ENCODE measurements at places on chromosomes 1 and 21.

DNA sequence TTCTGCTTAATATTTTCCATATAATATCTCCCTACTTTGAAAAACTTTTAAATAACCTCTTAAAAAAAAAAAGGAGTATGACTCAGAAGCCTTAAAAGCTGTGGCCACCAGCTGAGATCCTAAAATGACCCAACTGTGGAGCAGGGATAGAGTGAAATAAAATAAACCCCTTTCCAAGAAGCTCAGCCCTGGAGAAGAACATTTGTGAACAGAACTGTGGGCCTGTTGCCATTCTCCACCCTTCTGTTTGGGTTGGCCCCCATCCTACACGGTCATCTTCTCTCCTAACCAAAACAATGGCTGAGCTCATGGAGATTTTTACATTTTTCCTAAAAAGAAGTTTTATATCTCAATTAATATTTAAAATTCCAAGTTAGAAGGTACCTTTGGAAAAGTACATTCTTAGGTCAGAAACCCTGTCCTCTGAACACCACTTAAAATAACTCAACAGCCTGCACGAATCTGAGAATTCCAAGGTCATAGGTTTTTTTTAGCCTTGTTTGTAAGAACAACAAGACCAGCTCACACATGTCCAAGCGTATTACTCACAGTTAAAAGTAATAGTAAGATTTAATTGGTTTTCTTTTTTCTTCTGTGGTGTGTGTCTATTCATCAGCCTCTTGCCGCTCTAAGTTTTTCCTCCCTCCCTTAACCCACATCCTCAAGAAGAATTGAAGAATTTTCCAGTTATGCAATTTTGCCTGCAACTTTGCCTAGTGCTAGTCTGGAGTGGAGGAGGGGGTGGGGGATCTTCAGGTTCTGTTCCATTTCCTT lies 107.7 kb upstream of the ERRFI1 start:
- no peak for DNase-seq

DNA sequence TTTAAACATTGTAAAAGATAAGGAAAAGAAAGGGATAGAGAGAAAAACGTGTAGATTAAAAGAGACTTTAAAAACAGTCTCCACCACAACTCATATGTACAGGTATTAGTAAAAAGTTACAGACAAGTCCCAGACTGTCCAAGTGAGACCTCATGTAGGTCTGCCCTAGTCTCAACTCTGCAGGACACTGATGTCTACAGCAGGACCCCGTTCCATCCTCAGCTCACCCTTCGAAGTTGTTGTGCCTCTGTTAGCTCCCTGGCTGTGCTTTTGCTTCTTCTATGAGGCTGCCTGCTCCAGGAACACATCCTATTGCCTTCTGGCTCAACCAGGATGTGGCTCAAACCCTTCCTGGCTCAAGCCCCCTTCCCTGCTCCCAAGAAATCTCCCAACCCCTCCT lies 72.9 kb upstream of the FBXO28 start:
- no peak for DNase-seq

- no peak for DNase-seq
These were observed 213.3 kb downstream of the ROR1 start for GRCh38 chr1:63987014-63987627.

DNA sequence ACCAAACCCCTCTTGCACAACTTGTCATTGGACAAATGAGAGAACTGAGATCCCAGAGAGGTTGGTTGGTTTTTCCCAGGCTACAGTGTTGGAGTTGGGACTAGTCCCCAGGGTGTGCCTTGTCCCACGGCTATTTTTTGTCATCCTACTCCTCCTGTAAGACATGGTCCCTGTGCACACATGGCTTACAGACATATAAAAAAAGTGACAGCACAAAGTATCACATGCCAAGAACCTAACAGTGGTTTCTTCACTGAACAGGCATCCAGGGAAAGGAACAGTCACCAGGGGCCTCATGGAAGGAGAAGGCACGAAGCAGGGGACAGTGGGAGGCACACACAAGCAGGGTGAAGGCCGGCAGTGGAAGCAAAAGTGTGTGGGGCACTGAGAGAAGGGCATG lies 36.5 kb downstream of the SERBP1 start:
- DNase-seq, result no peak

DNA sequence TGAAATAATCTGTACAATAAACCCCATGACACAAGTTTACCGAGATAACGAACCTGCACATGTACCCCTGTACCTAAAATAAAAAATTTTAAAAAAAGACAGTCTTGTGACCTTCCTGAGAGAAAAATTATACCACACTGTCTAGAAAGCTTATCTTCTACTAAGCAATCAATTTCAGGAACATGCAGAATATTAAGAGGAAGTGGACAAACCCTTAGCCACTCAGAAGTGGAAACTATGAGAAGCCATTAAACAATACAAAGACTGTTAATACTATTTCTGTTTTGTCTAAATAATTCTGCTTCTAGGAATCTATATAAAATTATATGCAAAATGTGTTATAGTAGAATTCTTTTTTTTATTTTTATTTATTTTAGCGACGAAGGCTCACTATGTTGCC lies 93.9 kb downstream of the ADAMTS1 start:
- no peak for DNase-seq

DNA sequence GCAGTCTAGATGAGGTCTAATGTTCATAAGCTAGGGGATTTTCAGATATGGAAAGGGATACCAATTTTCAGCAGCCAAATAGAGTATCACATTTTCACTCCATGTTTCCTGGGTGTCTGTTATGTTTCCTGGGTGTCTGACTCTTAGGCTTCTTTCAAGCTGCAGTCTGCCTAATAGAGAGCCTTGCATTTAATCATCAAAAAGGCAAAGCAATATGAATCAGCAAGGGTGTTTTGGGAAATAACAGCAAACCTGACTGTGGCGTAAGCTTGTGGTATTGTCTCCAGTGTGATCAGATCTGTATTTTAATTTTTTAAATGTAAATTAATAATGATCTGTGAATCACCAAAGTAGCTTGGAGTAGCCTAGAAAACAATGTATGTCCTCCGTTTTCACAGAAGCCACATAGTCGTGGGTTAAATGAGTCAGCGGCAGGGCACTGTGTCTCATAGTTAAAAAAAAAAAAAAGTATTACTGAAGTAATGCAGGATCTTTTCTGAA lies 10.4 kb downstream of the LGALS8 start:
- DNase-seq, result no peak

DNA sequence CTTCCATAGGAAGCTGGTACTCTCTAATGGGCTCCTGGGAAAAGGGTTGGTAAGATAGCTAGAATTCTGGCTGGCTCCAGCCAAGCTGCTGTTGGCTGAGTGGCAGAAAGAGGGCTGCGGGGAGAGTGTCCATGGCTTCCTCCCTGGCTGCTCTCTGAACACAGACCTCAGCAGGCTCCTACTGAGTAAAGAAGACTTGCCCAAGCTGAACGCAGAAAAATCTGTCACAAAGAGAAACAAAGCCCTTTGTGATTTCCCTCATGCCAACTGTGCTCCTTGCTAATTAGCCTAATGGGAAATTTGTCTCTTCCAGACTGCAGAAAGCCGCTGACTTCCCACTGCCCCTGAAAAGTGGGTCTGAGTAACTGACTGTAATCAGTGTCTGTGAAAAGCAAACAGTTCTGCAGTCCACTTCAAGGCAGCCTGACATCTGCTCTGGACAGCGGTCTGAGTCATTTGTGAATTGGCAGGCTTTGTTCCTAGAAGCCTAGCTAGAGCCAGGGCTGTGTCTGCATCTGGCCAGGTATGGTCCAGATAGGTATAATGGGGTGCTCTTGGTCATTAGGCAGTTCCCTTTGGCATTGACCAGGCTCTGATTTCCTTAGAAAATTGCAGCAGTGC lies 282.8 kb downstream of the ZNF648 start:
- peak; percentile 36 for DNase-seq

DNA sequence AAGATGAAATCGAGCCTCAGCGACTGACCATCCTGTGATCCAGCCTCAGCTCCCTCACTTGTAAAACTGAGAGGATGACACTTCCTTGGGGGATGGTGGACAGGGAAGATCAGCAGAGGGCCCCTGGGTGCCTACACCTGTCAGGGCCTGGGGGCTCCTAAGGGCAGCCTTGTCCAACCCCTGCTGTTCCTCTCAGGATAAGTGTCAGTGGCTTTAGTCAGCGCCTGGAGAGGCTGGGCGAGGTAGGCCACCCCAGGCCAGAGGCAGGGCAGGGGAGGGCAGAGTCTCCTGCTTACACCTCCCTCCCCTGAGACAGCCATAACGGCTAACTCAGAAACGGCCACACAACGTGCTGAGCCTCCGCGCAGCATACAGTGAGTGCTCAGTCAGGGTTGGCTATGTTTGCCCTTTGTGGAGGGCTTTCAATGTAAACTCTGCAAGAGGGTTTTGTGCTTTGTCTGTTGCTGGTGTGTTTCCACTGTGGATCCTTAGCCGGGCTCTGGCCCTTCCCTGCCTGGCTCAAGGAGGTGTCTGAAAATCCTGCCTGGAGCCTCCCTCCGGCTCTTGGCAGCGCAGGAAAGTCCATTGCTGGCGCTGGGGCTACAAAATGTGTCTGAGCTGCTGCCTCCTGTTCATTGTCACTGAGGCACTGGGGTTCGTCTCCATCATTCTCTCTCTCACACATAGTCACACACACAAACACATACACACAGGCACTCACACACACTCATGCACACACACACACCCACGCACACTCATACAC lies 588.4 kb downstream of the PTPRU start:
- DNase-seq, result no peak

DNA sequence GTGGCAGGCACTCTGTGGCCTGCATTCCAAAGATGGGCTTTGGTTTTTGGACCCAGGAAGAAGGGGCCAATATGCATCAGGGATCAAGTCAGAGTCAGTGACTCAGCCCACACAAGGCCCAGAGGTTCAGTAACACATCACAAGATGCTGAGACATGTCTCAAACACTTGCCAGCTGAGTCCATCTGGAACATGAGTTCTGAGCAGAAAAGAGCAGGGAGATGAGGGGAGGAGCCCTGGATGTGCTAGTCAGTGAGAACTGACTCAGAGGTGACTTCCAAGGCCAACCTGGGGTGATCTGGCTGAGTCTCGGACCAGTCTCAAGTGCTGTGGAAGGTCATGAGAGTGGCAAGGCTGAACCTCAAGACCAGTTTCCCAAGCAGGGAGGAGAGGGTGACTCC lies 150.1 kb downstream of the CDC7 start:
- no peak for DNase-seq

DNA sequence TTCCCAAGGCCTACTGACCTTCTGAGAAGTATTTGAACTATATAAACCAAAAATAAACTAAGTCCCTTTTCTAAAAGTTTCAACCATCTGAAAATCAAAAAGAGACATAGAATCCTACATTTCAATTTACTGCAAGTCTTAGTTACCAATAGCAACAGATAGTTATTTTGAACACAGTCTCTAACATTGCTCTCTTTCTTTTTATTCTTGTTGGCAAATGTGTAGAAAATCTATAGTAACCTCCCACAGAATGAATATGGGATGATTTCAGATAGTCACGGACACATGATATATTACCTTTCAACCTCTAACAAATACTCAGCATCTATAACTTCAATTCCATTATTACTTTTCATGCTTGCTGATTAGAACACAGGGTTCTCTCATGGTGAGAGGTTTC lies 68.9 kb upstream of the RAB3GAP2 start:
- no peak for DNase-seq

DNA sequence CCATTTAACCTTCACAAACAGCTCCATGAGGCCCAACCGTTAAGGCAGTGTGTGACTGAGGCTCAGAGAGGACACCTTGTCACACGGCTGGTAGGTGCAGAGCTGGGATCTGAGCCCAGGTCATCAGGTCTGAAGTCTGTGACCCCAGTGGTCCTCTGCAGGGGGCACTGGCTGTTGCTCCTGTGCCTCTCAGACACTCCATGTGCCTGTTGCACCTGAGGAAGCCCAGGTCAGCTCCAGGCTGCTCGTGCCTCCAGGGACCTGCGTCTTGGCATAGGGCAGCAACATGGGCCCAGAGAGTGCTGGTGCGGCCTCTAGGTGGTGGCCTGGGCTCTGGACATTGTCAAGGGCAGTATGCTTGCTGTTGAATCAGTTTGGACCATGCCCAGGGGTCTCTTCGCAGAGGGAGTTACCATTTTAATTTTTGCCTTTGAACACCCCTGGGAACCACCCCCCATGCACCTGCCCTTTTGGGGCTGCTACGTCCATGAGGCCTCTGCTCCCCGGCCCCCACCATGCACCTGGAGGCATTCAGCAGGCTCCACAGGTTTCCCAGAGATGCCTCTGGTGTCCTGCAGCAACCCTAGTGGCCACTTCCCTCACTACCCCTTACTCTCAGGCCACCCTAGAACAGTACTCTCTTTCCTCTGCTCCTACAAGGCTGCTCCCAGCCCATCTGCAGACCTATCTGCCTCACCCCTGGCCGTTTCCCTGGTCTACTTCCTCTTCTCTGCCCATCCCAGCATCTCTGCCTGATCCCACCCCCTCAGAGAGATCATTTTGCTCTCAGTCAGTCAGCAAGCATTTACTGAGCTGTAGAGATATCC lies 25.2 kb upstream of the EPS8L3 start:
- DNase-seq, result no peak

- no peak for DNase-seq
These were observed 141.2 kb downstream of the VPS13D start for GRCh38 chr1:12371053-12371452.

- DNase-seq, result no peak
These were observed 3.6 kb downstream of the KCNN3 start for GRCh38 chr1:154866257-154867063.

DNA sequence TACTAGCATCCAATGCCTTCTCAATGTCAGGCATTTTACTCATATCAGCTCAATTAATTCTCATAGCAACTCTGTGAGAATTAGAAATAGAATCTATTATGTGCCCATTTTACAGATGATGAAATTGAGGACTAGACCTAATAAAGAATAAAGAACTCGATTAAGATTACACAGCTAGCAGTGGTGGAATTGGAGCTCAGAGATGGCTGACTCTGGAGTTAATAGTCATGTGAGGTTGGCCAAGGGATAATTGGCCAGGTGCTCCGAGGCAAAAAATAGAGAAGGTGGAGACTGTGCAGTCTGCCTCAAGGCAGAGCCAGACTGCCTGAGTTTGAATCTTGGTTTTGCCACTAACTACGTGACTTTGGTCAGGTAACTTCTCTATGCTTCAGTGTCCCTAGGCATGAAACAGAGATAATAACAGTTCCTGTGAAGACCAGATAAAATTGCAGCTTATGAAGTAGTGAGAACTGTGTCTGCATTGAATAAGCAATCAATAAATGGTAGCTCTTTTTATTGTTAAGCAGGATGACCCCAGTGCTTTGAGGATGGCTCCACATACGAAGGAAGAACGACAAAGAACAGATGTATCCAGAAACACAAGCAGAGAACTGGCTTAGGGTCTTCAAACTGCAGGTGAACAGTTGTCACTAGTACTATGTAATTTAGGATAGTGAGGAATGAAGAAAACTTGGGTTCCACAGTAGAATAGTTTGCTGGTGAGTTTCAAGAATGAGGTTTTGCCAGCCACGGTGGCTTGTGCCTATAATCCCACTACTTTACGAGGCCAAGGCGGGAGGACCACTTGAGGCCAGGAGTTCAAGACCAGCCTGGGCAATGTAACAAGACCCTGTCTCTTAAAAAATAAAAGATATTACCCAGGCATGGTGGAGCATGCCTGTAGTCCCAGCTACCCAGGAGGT lies 6.9 kb upstream of the CCSAP start:
- DNase-seq, result no peak

- no peak for DNase-seq
These were observed 130.3 kb downstream of the TIAM1 start for GRCh38 chr21:31213787-31214186.

GRCh38 chr1:160797861-160798273 lies 1.9 kb downstream of the LY9 start:
- DNase-seq, result no peak
